ENCODE measurements at places on chromosomes 2 and 18.
A peak's percentile ranks its signal among the peaks of the same experiment; 100 is the strongest.

- no peak for DNase-seq
These were observed 198.9 kb downstream of the HDAC4 start for GRCh38 chr2:239201884-239202283.

GRCh38 chr2:175399326-175399725 lies 217.8 kb upstream of the ATP5MC3 start:
- no peak for DNase-seq

DNA sequence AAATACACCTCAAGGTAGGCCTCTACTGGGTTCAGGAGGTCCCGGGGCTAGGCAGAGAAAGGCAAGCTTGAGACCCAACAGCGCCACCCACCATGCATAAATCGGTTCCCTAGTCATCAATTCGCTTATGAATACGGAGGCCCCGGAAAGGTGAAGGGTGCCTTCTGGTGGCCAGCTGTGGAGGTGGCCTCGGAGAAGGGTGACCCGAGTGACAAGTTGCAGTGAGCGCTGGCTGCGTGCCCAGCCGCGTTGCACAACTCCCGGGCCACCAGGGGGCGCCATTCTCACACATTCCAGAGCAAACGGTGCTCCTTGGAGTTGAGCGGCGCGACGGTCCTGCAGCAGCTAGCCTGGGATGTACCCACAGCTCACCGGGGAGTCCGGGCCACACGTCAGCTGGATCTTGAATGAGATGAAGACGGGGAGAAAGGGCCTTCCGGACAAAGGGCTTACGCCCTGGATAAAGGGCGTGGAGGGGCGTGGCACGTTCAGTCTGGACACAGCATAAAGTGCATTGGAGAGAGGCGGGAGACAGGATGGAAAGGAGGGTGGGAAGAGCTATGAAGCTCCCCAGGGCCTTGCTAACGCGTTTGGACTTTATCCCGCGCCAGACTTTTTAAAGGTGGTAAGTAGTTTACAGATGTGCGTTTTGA lies 20.4 kb downstream of the TMSB10 start:
- DNase-seq = peak; percentile 89

GRCh38 chr18:9182852-9183399 lies 46.3 kb downstream of the ANKRD12 start:
- DNase-seq = no peak

DNA sequence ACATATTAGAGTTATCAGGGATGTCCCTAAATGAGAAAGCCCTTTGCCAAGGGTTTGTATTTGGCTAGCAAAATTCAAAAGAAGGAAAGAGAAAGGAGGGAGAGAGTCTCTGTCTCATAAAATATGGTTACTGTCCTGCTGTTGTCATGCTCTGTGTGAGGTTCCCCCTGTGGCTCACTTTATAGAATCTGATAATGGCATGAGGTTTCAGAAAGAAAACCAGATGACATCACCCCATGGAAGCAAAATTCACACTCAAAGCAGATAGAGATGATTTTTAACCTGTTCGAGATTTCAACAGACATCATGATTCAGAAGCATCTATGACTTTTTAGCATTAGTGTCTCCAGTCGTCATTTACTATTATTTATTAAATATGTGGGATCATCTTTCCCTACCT lies 165.0 kb upstream of the SESTD1 start:
- no peak for DNase-seq

DNA sequence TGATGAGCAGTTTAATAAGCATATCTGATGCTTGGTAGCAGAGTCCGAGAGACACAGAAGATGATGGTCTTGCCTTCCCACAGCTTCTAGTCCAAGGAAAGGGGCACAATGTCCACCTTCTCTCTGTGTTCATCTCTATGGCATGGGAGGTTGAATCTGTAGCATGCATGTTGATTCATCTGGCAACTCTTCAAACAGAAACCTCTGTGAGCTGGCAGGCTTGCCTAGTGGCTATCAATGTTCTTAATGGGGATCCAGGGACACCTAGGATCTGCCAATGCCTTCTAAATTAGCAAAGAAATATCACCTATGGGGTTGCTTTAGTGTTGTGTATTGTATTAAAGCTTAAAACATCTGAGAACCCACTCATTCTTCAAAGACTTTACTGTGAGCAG lies 170.8 kb downstream of the INO80D start:
- no peak for DNase-seq

- no peak for DNase-seq
These were observed 151.7 kb upstream of the NOSTRIN start for GRCh38 chr2:168650781-168651180.

DNA sequence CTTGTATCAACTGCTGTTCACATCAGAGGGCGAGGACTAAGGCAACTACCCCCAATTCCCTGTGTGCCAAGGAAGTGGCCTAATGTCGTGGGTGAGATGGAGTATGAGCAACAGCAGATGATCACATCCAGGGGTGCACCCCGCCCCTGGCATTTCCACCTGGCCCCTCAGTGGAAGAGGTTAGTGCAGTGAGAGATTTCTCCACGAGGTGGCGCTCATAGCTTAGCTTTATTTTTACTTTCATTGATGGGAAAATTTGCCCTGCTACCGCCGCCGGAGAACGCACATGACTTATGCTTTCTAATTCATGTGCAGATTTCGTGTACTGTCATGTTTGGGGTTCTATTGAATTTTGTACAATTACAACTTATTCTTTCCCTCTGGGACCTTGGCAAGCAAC lies 470.6 kb upstream of the MEX3C start:
- DNase-seq = peak; percentile 57

GRCh38 chr2:157899125-157899839 lies 23.2 kb upstream of the ACVR1 start:
- no peak for DNase-seq

DNA sequence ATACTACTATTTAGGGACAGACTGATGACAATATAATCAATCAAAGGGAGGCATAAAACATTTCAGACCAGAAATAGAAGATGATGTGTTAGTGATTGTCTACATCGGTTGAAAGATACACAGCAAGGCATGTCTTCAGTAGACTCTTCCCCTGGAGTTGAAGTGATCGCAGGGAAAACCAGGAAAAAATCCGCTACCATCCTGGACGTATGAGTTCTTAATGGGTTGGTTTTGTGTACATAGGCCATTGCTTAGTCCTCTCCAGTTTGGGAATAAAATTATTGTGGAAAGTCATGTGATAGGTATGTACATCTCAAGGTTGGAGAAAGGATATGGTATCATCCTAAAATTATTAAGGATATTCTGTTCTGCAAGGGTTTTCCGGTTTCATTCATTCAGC lies 4.3 kb downstream of the APCDD1 start:
- DNase-seq = no peak

DNA sequence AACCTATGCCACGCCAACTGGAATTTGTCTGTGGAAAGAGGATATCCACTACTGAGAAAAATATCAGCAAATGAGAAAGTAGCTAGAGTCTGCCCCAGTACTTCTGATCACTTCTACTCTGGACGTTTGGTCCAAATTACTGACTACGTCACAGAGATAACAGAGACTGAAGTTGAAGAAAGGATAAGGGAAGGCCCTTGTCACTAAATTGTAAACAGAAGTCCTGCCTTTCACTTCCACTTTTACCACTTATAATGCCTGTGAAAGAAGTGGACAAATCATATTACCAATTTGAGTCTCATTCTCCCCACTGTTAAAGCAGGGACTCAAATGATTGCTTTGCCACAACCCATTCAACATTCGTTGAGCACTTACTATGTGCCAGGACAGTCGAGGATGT lies 173.9 kb upstream of the ERBB4 start:
- DNase-seq = no peak

- no peak for DNase-seq
These were observed 17.0 kb upstream of the LANCL1 start for GRCh38 chr2:210493528-210493927.

DNA sequence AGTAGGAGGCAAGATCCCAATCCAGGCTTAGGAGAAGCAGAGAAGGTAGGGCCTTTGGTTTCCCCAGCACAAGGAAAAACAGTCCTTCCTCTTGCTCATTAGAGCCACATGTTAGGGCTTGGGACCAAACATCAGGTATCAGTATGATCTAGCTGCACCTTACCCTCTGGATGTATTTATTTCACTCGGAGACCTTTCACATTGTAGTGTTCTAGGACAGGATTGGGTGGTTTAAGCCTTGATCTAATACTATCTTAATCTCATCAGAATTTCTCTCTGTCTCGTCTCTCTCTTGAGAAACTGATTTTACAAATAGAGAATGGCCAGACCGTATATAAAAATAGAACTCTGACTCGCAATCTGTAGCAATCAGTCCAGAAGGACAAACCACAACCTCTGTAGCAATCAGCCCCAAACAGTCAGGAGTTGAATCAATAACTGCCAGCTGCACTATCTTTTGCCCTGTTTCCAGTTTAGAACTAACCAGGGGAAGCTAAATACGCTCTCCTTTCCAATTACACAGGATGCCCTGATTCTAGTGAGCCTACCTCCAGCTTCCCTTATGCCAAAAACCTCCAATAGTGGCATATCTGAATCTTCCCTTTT lies 207.1 kb downstream of the TDRD15 start:
- no peak for DNase-seq

GRCh38 chr2:211745295-211746097 lies 793.1 kb downstream of the ERBB4 start:
- DNase-seq = peak; percentile 21

GRCh38 chr2:5975401-5975800 lies 283.2 kb downstream of the SOX11 start:
- DNase-seq = no peak

- DNase-seq = no peak
These were observed 192.7 kb downstream of the DYSF start for GRCh38 chr2:71646028-71646427.

DNA sequence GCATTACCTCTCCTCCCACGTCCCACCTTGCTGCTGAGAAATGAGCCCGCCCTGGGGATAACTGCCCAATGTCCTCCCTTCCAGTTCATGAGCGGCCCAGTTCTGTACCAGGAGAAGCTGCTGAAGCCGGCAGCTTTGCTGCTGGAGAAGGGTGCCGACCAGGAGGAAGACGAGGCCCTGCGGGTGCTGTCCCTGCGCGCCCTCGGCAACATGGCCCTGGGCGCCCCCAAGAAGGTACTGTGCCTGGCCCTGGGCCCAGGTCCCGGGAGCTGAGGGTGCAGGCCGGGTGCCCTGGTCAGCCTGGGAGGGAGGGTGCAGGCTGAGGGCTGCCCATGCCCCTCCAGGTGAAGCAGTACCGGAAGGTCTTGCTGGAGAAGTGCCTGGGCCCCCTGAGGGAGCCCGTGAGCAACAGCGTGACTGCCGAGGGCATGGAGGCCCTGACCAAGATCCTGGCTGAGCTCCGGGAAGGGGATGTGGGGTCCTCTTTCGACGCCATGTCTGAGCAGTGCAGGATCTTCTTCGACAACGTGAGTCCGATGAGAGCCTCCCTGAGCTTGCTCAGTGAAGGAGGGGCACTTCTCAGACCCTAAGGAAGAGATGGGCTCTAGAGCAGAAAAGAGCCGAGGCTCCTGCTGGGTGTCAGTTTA lies 25.7 kb downstream of the HJURP start:
- no peak for DNase-seq

DNA sequence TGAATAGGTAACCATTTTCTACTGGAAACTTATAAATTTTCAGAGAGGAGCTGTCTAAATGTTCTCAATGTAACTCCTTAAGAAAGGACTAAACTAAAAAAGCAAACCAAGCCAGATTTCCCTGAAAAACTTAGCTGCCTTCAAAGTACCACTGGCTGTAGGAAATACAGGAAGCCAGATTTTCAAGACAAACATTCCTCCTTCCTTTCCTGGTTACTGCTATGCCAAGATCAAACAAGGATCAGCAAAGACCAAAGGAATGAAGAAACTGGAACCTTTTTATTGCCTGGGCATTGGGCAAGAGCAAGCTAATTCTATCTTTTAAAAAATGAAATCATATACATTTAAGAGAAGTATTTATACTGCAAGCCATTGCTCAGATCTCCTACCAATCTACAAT lies 212.7 kb downstream of the DYM start:
- DNase-seq = no peak

DNA sequence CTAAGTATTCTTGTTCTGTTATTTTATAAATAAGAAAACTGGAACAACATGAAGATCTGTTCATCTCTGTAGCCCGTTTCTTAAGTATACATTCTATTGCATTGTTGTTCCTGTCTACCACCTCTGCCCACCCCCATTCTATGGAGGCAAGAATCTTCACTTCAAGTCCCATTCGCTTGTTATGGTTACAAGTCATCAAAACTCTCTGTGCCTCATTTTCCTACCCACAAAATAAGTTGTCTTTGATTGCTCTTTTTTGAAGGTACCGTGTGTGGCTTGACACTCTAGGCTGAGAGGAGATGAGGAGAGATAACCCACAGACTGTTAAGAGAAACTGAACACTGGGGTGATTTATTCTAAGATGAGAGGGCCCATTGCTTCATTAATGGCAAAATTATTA lies 2.9 kb upstream of the EVA1A start:
- no peak for DNase-seq

DNA sequence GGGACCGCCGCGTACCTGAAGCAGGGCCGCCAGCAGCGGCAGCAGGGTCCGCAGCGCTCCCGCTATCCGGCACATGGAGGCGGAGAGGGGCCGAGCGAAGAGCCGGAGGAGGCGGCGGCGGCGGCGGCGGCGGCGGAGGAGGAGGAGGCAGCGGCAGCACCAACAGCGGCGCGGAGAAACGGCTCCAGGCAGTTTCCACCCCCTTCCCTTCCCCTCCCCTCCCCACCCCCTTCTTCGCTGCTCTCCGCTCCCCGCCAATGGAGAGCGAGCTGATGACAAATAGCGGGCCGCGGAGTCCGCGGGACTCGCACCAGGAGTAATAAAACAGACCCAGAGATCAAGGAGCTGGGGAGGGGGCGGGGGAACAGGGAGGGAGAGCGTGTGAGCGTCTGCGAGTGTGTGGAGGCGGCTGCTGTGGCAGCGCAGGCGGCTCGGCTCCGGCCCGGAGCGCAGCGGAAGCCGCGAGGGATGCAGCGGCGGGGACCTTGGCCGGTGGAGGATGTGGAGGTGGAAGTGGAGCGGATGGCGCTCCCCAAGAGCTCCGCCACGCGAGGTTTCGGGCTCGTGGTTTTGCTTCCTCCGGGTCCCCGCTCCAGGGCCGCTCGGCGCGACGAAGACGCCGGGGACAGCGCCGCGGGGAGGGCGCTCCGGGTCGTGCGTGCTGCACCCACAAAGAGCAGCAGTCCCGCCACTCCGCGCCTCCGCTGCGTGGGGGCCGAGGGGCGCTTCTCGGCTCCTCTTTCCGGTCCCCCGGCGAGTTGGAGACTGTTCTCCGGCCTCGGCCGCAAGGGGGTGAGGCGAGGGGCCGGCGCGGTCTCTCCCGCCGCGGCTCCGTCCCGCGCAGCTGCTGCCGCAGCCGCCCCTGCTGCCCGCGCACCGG lies at the start of gene CDH2:
TSS of gene CDH2 (minus strand) at position 183 of the 880 bp plus-strand sequence. CDS start at position 75, 108 bp downstream.
- peak; percentile 96 for DNase-seq

DNA sequence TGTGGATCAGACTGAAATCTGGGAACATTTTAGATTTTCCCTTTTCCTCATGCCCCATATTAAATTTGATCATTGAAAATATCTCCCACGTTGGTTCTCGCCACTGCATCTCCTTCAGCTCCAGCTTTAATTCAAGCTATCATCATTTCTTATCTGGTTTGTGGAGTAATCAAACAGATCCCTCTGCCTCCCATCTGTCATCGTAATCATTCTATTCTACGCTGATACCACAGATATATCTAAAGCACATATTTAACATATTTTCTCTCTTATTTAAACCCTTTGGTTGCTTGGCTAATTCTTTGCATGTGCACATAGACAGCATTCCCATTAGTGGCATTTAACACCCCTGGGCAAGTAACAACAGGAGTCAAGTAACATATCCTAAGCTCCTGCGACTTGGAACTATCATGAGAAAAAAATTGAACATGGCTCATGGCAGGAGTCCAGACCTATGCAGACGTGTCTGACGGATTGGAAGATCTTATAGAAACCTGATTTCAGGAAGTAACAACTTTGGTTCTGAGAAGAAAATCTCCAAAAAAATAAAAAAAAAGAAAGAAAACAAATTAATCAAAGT lies 158.8 kb upstream of the KYNU start:
- DNase-seq = no peak

GRCh38 chr2:123670286-123670685 lies 354.8 kb upstream of the CNTNAP5 start:
- DNase-seq = no peak

Data from right kidney (tissue), 9 donors.